ENCODE measurements at places on chromosomes 7 and 10. TPM values are rescaled to one million over a fixed set of nuclear protein-coding genes. Genes with fewer than 3 reads are reported as not detected.

GBX1 gene
- total RNA-seq, result not detected

- no peak for DNase-seq
These were observed 17.6 kb downstream of the KRIT1 start for GRCh38 chr7:92228100-92228499.

- no peak for DNase-seq
These were observed 29.6 kb downstream of the LOXL4 start for GRCh38 chr10:98238391-98238790.

DNA sequence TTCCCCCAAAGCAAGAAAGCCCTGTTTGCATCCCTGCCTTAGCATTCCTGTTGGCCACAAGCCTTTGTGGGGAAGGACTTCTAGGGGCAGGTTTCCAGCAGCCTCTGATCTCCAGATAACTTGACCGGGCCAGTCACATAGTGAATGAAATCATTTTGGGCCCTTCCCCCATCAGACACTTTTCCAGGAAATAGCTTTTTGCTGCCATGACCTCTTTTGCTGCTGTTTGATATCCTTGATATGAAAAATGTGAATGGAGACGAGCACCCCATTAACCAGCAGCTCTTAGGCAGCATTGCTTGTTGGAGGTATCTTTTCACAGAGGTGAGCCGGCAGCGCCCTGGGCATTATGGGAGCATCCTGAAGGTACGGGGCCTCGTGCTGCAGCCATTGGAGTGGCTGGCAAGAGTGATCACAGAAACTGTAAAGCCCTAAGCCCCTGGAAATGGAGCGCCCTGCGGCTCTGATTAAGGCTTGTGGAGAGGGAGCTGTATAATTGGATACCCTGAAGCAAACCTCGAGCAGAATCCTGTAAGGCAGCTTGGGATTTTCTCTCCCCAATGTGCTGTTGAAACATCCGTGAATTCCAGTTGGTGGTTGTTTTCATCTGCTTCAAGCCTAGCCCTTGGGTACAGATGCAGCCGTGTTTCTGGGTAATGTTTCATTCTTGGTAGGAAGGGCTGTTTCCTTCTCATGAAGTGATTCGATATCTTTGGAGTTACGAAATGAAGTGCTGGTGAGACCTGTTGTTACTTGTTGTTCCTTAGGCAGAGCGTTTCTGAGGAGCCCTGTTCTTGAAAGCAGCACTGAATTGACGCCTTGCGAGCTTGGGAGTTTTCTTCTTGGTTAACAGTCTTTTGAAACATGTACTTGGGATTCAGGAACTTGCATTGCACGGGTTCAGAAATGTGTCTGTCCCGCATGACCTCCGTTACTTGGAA lies 179.0 kb downstream of the PTEN start:
- DNase-seq, result no peak

GRCh38 chr7:148253629-148254028 lies 336.9 kb upstream of the C7orf33 start:
- DNase-seq, result no peak

COPG2 gene
- total RNA-seq, result 15.7 TPM

- DNase-seq, result no peak
These were observed 9.1 kb downstream of the MDFIC start for GRCh38 chr7:114930829-114931655.

- DNase-seq, result no peak
These were observed 782 bp downstream of the IFIT5 start for GRCh38 chr10:89414879-89415821.

DNA sequence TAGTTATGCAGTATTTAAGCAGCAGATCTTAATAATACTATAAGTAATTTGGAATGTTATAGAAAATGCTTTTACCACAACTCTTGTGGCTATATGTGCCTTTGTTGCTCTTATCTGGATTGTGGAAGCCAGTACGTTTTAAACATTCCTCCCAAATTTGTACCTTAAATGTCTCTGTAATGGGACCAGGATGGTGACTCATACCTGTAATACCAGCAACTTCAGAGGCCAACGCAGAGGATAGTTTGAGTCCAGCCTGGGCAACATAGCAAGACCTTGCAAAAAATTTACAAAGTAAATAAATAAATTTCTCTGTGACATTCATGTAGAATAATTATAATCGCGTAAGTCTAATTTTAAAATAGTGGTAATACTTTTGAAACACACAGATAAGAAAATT lies 283.1 kb downstream of the POM121L12 start:
- no peak for DNase-seq

DNA sequence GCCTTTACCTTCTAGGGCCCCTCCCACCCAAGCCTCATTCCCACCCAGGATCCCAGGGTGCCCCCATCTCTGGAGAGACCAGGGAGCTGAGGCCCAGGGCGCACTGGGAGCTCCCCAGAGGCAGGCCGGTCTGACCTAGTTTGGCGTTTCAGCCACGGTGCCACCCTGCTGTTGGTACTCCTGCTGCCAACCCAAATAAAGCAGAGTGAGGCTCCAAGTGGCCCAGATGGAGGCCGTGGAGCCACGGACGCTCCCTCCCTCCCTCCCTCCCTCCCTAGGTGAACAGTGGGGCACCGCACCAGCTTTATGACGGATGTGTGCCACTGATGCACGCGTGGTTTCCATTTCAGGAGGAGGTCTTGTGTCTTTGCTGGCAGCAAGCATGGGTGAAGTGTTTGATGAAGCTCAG lies 1.8 kb downstream of the INPP5A start:
- DNase-seq, result no peak

GRCh38 chr10:99143011-99143410 lies 92.6 kb downstream of the HPSE2 start:
- DNase-seq, result no peak

AKR1D1 gene
- not detected for total RNA-seq

DNA sequence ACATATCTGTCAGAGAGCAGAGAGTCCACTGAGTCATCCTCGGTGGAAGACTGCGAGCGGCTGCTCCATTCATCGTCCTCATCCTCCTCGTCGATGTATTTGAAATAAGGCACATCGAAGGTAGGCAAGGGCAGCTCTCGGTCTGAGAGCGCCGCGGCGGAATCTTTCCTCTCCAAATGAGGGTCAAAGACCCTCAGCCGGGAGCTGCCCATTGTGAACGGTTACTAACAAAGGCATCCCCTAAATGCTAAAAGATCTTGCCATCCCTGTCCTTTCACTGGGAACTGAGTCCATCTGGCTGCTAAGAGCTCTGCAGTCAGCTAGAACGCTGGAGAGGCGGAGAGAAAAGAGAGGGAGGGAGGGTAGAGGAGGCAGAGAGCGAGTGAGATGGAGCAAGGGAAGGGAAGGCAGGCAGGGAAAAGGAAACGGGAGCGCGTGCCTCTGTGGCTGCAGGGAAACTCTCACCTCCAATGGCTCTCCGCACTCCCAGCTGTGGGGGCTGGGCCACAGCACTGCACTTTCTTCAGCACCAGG lies 163.4 kb downstream of the RAPGEF5 start:
- no peak for DNase-seq

C10orf53 gene
- not detected for total RNA-seq

DNA sequence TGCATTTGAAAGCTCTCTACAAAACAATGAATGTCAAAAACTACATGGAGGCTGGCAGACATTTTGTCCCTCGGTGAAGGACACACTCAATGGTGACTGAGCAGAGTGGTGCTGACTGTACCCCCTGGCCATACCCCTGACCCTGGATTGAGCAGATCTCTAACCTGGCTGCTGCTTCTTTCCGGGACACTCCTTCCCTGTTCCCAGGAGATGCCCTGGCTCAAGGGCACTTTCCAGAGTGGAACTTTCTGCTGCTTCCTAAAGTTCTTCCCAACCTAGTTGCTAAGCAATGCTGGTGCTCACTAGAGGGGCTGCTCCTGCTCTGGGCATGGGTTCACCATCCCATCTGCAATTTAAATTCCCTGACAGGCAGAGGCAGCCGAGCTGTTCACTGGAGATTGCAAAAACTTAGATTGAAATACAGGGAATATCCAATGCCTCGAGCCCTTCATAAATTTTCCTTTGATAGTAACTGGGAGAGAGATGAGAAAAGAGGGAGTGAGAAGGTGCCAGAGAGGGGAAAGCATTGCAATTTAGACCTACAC lies 384.3 kb upstream of the PODXL start:
- DNase-seq, result no peak

GRCh38 chr7:121195874-121196273 lies 132.9 kb upstream of the WNT16 start:
- no peak for DNase-seq

GRCh38 chr7:92625617-92626016 lies 35.4 kb upstream of the FAM133B start:
- no peak for DNase-seq

- DNase-seq, result no peak
These were observed 8.3 kb upstream of the LRRC4 start for GRCh38 chr7:128039544-128039953.

DNA sequence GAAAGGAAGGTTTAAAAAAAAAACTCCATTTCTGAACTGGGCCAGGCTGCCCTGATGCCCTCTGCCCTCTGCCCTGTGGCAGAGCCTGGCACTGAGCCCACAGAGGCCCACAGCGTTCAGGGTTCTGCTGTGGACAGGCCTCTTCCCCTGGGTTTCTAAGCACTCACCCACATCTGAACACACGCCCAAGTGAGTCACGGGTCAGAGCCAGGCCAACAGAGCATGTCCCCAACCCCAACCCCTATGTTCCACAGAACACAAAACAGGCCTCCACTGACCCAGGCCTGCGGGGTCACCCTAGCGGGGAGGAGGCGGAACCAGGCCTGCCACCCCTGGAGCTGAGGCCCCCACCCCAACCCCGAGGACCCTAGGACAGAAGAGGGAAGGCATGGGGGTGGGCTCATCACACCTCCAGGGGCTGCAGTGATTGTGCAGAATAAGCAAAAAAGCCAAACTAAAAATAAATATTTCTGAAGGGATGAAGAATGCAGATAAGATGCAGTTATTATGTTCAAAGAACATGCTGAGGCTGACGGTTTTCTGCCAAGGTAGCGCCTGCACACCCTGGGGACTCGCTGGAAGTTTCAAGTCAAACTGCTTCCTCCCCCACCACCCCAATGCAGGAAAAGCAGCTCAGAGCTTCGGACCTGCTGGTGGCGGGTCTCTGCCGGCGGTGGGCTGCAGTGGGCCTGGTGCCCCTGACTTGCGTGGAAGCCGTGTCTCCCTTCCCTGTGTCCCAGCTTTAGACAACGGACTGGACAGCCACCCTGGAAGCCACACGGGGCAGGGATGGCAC lies 5.4 kb downstream of the WDR86 start:
- DNase-seq, result no peak

DNA sequence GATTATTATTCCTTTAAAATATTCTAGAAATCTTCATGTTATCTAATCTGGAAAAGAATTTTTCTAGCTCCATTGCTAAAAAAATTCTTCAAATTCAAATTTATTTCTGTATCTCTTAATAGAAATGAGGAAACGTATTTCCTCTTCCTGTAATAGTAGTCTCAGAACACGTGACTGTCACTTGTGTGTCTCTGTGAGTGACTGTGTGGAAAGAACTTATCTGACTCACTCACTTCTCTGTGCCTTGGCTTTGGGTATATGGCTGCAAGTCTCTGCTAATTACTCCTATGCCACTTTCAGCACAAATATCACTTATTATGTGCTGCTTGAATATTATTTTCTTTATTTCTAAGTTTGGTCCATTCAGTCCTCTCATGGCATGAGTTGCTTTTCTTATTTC lies 132.7 kb downstream of the CNTNAP2 start:
- no peak for DNase-seq

GRID2IP gene
- total RNA-seq, result not detected

CALHM3 gene
- total RNA-seq, result not detected

DNA sequence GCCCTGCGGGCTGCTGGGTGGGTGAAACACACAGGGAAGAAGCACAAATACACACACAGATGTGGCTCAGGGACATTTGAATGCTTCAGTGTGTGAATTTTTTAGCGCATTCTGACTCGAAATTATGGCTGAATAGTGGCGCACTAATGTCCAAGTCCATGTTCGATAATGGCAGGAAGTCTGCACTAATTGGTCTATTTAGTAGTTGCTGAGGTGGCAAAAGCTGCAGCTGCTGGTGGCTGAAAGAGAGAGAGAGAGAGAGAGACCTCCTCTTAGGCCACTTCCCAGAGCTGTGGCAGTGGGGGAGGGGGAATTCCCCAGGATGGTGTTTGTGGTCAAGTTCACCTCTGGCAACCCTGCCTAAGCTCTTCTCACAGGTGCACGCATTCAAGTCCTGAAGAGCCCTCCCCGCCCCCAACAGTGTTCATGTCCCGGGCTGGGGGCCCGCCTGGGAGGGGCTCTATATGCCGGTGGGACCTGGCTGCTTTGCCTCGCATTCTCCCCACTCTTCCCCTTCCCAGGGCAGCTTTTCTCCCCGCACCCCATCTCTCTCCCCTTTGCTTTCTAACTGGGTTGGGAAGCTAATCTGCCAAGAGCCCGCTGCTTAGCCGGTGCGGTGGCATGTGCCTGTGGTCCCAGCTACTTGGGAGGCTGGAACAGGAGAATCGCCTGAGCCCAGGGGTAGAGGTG lies 6.0 kb upstream of the MNX1 start:
- no peak for DNase-seq

FLNC gene
- 31.9 TPM for total RNA-seq

SUFU gene
- 12.5 TPM for total RNA-seq

GRCh38 chr10:114343623-114344505 lies 60.4 kb downstream of the AFAP1L2 start:
- DNase-seq, result no peak

- no peak for DNase-seq
These were observed at the start of gene AKR1E2 for GRCh38 chr10:4825868-4826791. Gene AKR1E2, plus strand, starts transcription at chr10:4826207. Its CDS starts 118 bp downstream, at chr10:4826325.

GRCh38 chr10:62182595-62182994 lies 86.0 kb downstream of the RTKN2 start:
- DNase-seq, result no peak

GRCh38 chr7:90347759-90348158 lies 1.2 kb downstream of the GTPBP10 start:
- DNase-seq, result no peak

LRRN3 gene
- total RNA-seq, result 0.98 TPM

GRCh38 chr7:106793015-106793975 lies 71.8 kb upstream of the PIK3CG start:
- DNase-seq, result no peak

- no peak for DNase-seq
These were observed 97.7 kb upstream of the CDK6 start for GRCh38 chr7:92934096-92934495.

- DNase-seq, result no peak
These were observed 223.6 kb downstream of the RELN start for GRCh38 chr7:103765901-103766300.

- DNase-seq, result no peak
These were observed 77.1 kb downstream of the GSAP start for GRCh38 chr7:77338883-77339629.

- no peak for DNase-seq
These were observed 12.5 kb downstream of the ITGB8 start for GRCh38 chr7:20343205-20343604.

TLL2 gene
- 0.25 TPM for total RNA-seq

- no peak for DNase-seq
These were observed 3.7 kb upstream of the AKR1C3 start for GRCh38 chr10:5090551-5090950.

- no peak for DNase-seq
These were observed 26.6 kb upstream of the ASCC1 start for GRCh38 chr10:72242675-72243074.

NAT16 gene
- not detected for total RNA-seq
